ENCODE measurements at places on chromosomes 11 and 22. TPM values are rescaled to one million over a fixed set of nuclear protein-coding genes. Genes with fewer than 3 reads are reported as not detected.

The KDM4E gene
- not detected for total RNA-seq

GRCh38 chr11:72217841-72218240 is 1.2 kb downstream of the FOLR2 start:
- peaks cover 23% of the 10 kb centered on the region for H3K27me3 ChIP-seq
- no peaks in the 10 kb centered on the region for H3K36me3 ChIP-seq
- DNase-seq = no peak
- H3K27ac ChIP-seq = no peak overlapping the region
- H3K4me3 ChIP-seq = no peak overlapping the region
- H3K4me1 ChIP-seq = no peaks in the 10 kb centered on the region

DNA sequence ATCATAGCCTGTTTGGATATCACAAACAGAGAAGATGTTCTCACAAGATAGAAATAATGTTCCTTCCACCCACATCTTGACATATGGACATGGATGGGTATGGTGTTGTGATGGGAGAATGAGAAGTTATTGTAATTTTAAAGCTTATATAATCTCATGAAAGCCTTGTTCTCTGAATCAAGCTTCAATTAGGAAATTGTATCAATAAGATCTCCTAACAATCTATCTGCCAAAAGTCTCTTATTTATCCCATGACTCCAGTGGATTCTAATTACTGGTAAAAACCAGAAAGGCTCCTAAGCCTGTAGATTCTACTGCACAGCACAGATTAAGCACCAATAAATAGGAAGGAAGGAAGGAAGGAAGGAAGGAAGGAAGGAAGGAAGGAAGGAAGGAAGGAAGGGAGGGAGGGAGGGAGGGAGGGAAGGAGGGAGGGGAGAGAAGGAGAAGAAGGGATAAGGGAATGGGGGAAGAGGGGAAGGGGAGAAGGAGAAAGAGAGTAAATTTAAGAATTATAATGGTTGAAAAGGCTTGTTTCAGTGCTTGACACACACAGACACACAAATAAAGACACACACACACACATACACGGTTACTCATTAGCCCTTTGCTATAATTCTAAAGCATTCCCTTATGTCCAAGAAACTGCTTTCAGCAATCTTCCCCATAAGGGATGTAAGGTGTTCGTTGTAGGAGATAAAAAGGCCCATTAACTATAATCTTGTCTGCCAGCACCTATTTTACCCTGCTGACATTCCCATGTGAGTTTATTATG is 258.0 kb upstream of the API5 start:
- no peaks in the 10 kb centered on the region for H3K27me3 ChIP-seq
- no peak overlapping the region for H3K4me3 ChIP-seq
- no peak for DNase-seq
- no peak overlapping the region for H3K27ac ChIP-seq

GRCh38 chr11:116033931-116034553 is 529.8 kb upstream of the CADM1 start:
- H3K4me3 ChIP-seq = no peak overlapping the region
- no peak for DNase-seq
- no peak overlapping the region for H3K27ac ChIP-seq
- H3K4me1 ChIP-seq = peaks cover 33% of the 10 kb centered on the region
- H3K36me3 ChIP-seq = no peaks in the 10 kb centered on the region

GRCh38 chr11:11427542-11427941 is 74.5 kb upstream of the CSNK2A3 start:
- H3K4me3 ChIP-seq = no peak overlapping the region
- DNase-seq = no peak
- no peak overlapping the region for H3K27ac ChIP-seq
- H3K4me1 ChIP-seq = peaks cover 12% of the 10 kb centered on the region
